ENCODE measurements at places on chromosomes 13 and 19. TPM values are rescaled to one million over a fixed set of nuclear protein-coding genes. Genes with fewer than 3 reads are reported as not detected.

HSH2D gene
- polyA plus RNA-seq: 13.3 TPM

DAND5 gene
- not detected for polyA plus RNA-seq

- DNase-seq: no peak
Measured at GRCh38 chr13:30375265-30375835, 46.9 kb upstream of the UBE2L5 start.

DNA sequence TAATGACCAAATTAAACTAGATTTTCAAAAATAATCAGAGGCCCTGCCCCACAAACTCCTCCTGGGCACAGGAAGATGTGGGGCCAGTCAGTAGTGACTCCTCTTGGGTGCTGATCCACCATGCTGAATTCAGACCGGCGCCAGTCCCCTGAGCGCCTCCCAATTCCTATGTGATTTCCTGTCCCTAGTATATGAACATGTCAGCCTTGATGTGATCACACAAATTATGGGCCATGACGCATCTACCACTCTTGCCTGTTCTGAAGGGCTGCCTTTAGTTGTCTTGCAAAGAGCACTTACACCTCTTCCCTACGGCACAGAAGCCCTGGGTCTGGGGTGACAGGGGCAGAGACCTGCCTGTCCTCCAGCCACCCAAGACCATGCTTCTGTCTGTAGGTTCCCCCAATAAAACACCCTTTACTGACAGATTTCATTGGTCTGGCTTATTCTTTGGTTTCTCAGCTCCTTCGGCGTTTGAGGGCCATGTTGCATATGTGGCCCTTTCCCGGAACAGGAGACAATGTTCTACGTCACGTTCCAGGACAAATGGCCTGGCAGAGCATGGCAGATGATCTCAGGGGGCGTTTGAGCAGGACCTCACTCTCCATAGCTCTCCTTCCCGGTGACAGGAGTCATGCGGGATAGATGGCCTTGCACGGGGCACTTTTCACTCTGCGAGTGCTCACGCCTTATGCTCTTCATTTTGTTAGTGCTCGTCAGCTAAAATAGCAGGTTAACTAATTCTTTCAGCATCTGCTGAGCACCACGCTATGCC is 5.6 kb upstream of the ATP11A start:
- DNase-seq: no peak

C19orf12 gene
- polyA plus RNA-seq: 29.4 TPM

GRCh38 chr19:45189971-45190370 is 11.4 kb downstream of the BLOC1S3 start:
- DNase-seq: no peak

- DNase-seq: no peak
Measured at GRCh38 chr19:41925208-41926003, 2.8 kb downstream of the ERFL start.

GRCh38 chr19:14113762-14114414 is 3.7 kb downstream of the PRKACA start:
- DNase-seq: no peak

SLC8A2 gene
- not detected for polyA plus RNA-seq

DNA sequence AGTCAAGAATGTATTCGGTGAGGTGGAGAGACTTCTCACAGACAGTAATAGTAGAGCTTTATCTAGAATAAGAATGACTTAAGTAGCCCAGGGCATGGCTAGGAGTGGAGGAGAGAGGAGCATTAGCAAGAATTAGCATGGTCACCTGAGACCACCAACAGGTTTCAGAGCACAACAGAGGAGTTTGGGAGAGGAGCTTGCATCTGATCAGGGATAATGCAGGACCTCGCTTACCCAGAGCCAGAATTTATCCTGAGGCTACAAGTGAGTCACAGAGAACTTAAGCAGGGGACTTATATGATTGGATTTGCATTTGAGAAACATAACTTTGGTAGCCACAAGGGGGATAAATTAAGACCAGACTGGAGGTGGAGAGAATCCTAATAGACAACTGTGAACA is 102.1 kb upstream of the FNDC3A start:
- DNase-seq: no peak

DNA sequence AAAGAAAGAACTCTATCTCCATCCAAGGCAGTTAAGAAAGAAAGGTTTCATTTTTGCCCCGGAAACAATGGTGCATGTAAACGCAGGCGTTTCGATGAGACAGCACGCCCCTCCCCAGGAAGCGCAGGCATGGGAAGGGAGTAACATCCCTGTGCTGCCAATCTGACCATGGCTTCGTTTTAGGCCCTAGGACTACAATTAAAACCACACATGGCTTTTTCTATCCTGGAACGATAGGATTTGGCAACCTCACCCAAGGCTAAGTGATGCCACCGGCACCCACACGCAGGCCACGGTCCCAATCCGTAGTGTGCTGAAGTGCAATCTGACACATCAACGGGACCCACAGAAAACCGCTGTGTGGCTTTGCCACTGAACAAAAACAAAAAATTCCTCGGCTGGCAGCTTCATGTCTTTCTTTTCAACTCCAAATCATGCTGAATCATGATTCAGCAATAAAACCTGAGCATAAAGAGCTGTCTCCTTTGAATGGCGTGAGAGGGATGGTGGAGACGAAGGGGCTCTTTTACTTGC is 24.2 kb downstream of the RANBP3 start:
- DNase-seq: no peak

DNA sequence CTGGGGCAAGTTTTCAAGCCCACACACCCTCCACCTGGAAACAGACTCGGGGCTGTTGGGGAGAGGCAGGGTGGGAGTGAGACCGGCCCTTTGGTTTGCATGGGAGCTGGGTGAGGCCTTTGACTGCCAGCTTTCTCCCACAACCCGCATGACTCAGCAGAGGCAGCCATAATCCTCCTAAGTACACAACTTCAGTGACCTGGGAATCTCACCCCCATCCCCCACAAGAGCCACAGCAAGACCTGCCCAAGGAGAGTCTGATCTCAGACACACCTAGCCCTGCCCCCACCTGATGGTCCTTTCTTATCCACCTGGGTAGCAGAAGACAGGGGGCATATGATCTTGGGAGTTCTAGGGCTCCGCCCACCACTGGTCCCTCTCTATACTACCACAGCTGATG is 1615.4 kb downstream of the EFNB2 start:
- DNase-seq: no peak

- no peak for DNase-seq
Measured at GRCh38 chr13:23081220-23081619, 99.6 kb upstream of the SGCG start.

DNA sequence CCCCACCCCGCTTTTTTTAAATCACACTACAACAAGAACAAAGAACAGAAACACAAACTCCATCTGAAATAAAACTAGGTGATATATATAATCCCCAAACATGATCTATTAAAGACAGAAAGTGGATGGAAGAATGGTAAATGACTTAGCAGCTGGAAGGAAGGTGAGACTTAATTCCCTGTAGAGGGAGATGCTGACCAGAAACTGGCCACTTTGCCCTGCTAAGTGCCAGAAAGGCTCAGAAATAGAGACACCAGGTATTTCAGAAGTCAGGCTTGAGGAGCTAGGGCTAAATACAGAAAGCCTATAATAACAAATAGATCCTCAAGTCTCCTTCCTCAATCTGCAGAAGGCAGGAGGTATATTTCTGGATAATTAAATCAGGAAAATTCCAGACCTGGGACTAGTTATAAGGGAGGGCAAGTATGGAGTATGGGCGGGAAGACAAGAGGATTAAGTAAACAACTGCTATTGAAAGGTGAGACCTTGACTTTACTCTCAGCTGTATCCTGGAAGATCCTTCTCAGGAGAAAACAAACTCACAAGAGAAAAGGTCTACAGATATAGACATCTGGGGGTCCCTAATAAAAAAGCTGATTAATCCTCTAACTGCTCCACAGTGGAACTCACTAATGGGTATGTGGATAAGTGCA is 32.2 kb downstream of the MTRF1 start:
- DNase-seq: no peak

All from CD4-positive, CD25-positive, alpha-beta regulatory T cell (primary cell).